ENCODE measurements at places on chromosomes 7 and 10.

DNA sequence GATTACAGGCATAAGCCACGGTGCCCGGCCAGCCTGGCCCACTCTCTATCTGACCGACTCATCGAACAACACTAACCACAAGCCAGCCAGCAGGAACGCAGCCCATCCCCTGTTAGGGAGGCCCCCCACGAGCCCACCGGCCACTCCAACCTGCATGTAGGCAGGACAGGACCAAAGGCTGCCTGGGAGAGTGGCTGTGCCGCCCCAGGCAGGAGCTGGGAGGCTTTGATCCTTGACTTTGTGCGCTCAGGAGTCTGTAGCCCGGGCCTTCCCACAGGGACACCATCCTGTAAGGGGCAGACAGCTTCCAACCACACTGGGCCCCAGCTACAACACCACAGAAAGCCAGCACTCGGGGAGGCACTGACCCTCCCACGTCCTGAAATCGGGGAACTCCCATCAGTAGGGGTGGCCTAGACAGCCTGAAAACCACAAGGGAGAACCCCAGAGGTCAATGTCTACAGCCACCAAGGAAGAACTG, 29.4 kb downstream of the GRID1 start:
- DNase-seq = no peak

DNA sequence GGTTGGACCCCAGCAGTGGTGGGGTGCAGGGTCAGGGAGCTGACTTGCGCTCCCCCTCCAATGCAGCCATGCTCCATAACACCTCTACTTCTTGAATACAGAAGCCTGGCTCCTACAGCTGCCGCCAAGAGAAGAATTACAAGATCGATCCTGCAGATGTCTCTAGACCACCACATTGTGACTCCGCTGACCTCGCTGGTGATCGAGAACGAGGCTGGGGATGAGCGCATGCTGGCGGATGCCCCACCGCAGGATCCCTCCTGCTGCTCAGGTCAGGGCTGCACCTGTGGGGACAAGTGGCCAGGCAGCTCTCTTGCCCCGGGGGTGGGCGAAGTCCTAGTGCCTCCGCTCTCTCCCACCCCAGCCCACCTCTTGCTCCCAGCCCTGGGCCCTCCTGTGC, 31.7 kb downstream of the ITIH2 start:
- no peak for DNase-seq

GRCh38 chr7:732556-732955, 5.5 kb upstream of the PRKAR1B start:
- no peak for DNase-seq

DNA sequence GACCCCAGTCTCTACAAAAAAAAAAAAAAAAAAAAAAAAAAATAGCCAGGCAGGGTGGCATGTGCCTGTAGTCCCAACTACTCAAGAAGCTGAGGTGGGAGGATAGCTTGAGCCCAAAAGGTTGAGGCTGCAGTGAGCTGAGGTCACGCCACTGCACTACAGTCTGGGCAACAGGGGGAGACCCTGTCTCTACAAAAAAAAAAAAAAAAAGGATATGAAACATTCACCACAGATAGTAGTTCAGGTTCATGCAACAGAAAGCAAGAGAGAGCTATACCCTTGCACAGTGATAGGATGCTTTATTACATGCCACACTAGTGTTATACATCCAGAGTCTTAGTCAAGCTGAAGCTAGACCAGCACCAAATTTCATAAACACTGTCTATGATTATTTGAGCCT, 148.4 kb upstream of the KAT6B start:
- DNase-seq = no peak

DNA sequence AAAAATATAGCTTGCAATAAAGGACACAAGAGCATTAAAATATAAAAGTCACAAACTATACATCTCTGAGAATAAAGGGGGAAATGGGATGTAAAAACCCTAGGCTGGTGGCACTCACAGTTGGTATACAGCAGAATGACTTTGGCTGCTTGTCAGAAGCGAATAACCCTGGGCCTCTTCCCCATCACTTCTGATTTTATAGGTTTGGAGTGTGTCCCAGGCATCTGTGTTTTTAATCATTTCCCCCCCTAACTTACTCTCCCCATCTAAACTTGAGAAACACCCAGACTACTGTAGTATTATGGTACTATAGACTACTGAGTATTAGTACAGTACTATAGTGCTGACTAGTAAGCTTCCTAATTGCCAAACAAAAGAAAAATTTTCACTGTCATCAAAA, 1.8 kb upstream of the RPA3 start:
- DNase-seq = no peak

GRCh38 chr10:7706534-7707073, 3.5 kb downstream of the ITIH2 start:
- no peak for DNase-seq

GRCh38 chr10:71276873-71277272, 42.2 kb upstream of the SLC29A3 start:
- no peak for DNase-seq

DNA sequence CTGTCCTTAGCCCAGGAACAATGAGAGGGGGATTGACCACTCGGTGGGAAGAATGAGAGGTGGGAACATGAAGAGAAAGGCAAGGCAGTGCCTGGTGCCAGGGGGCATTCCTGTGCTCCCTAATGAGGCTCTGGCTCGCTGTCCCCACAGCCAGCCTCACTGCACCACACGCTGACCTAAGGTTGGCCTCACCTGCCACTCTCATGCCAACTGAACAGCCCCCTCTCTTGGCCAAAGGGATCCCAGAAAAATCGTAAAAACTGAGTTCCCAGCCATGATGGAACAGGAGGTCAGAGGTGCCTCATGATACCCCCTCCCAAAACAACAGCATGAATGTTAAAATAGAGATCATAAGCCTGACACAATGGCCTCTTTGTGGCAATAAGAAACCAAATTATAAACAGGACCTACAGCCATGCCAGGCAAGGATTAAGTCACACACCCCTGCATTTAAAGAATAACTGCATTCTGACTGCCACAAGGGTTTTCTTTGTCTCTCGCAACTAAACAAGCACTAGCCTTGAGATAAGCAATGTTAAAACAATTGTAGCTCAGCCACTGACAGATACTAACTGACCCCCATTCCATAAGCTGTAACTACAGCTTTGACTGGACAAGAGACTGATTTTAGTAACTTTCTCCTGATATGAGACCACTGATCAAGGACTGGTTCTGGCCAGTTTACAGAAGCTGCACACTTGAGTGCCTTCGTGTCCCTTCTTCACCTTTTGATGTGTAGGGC, 149.2 kb downstream of the SH2D4B start:
- DNase-seq = no peak

Data from transverse colon (tissue), 4 donors.